NCI-H2107 (cell line): ENCODE measurements at places on chromosomes 3 and 15.

- no peak for DNase-seq
Observed at GRCh38 chr15:26945046-26945445, 25.9 kb upstream of the GABRG3 start.

- no peak for DNase-seq
Observed at GRCh38 chr15:67927501-67928168, 87.8 kb upstream of the RNU6-1 start.

GRCh38 chr3:191721390-191721861 is 260.5 kb downstream of the PYDC2 start:
- DNase-seq, result no peak

DNA sequence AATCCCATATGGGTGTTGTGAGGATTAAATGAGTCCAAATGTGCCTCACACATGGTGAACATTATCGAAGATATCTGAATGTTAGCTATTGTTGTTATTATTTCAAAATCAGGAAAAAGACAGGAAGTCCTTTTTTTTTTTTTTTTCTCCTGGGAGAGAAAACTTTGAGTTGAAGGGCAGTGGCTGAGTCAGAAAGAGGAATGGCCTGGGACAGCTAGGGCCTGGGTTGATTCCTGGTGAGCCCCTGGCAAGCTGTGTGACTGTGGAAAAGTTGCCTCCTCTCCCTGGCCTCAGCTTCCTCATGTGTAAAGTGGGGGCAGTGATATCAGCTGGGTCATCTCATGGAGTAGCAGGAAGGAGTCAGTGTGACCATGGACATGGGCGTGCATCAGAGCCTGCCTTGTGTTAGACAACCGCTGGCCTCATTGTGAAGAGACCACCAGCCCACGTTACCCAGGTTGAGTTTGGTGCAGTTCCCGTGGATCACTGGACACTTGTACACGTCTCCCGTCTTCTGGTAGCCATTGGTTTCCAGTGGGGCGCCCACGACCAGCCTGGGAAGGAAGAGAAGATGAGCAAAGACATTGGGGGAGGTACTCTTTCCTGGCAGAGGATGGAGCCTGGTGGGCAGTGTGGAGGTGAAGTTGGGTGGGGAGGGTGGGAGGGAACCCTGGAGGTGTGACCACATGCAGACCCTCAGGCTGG is 63.1 kb downstream of the ITGA11 start:
- DNase-seq, result no peak

GRCh38 chr3:170753421-170754310 is 116.3 kb downstream of the RPL22L1 start:
- DNase-seq, result no peak

DNA sequence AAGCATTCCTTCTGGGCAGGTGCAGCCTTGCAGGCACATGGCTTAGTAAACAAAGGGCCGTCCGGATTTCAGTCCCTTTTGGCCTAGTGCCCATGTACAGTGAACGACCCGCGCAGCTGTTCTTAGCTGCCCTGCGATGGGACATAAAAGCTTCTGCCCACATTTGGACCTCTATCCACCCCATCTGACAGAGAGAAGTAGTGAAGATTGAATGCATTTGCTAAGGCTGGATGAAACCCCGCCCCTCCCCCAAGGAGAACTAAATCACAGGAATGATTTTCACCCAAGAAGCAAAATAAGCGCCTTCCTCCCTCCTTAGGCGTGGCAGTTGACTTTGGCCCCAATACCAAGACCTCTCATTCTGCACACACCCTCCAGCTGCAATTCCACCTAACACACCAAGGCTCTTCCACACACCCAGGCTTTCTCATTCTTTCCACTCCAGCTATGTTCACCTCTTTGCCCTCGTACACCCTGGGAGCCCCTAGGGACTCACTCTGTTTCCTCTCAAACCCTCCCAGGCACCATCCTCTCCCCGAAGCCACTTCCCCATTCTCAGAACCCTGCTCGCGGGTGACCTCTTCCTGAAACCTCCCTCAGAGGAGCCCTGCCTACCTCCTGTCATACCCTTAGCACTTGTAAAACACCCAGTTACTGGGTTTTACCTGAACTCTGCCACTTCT is 14.1 kb upstream of the HRH1 start:
- no peak for DNase-seq

DNA sequence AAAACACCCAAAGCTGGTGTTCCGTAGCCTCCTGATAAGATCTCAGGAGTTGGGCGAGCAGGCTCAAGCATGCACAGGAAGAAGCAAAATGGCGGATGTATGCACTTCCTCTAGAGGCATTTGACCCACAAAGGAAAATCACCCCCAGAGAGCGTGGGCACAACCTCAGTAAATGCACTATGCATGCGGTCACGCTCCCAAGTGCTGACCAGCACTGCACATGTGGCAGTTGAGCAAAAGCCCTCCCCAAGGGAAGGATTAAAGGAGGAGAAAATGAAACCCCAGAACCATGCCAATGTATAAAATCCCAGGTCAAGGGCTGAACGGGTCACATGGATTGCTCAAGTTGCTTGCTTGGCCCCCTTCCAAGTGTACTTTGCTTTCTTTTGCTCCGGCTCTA is 289.4 kb upstream of the IGF1R start:
- no peak for DNase-seq

DNA sequence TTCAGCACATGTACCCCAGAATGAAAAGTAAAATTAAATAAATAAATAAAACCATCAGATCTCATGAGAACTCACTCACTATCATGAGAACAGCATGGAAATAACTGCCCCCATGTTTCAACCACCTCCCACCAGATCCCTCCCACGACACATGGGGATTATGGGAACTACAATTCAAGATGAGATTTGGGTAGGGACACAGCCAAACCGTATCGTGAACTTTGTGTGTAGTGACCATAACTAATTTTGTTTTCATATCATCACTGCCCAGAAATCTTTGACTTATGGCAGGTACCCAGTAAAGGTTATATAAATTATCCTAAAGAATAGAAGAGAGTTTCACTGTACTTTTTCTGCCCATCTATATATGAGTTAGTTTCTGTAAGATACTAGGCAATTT is 766.5 kb downstream of the ROBO1 start:
- no peak for DNase-seq

DNA sequence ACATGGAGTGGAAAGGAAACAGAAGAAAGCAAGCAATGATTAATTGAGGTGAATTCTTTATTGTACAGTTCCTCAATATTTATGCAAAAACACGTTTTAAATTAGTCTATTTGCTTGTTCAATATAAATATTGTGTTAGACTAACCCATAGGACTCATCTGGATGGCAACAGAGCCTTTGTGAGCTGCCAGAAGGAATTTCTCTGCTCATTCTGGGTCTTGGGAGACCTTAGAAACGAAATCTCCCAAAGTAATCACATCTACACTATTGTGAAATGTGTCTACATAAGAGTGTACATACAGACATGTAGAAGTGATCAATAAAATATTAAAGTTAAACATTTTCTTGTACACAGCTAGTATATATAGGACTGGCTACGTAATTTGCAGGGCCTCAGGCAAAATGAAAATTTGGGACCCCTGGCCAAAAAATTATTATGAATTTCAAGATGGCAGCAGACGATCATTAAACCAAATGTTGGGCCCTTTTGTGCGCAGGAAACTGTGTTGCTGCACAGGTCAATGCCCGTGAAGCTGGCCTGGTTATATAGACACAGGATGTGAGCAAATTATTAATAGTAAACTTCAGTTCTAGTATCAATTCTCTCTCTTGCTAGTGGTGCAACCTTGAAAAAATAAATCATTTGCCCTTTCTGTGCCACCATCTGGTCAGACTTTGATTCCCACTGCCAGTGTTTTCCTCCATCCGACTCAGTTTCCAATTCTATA is 83.3 kb downstream of the MINAR1 start:
- DNase-seq, result no peak

DNA sequence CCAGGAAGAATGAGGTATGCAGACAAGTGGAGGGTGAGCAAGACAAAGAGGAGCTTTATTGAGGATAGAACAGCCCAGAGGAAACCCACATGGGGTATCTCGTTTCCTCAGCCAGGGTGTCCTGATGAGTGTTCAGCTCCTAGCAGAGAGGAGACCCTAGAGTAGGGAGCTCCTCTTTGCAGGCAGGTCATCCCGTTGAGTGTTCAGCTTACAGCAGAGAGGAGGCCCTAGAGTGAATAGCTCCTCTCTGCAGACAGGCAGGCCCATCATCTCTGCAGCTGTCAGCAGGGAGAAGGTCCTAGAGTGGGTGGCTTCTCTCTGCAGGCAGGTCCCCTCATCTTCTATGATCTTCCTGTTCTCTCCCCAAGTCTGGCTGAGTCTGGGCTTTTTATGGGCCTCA is 90.6 kb upstream of the TNFSF10 start:
- no peak for DNase-seq

DNA sequence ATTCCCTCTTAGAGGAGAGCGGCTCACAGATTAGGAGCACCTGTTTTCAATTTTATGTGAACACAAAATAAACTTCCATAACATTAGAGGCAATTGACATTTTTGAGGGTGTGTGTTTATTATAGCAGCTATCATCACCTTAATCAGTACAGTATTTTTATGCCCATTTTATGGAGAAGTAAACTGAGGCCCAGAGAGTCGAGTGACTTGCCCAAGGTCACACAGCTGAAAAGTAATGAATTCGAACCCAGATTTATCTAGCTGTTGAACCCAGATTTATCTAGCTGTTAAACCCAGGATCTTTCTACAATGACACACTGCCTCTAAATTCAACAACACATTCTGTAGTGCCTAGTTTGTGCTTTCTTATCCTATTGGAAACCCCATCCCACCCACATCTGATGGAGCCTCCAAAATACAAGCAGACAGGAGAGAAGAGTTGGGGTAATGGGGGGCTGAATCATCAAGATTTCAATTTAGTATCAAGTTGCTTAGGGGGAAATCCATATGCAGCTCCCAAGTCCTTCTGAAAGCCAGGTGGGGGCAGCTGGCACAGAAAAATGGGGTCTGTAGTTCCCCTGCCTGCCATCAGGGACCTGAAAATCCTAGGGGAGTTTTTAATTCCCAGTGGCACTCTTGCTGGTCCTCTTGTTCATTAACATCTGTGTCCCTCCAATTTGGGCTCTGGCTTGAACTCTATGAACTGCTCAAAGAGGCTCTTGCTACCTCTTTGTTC is 50.4 kb upstream of the TRA2B start:
- DNase-seq, result no peak

DNA sequence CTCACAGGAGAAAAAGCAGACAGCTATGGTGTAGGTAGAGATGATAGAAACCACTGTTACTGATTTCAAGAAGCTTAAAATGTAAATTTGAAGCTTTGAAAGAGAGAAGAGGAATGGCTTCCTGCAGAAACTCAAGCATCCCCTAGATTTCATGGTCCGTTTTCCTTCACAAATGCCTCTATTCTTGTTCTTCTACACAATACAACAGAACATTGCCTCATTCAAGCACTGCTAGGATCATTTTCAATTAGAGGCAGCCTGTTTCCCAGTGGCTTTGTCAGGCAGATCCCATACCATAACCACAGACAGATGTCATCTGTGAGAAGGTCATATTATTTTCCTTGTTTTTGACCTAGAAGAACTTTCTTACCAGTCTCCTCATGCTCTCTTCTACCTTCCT is 77.9 kb upstream of the SPRED1 start:
- no peak for DNase-seq

- DNase-seq, result no peak
Observed at GRCh38 chr3:178500631-178501030, 35.6 kb upstream of the KCNMB2 start.

DNA sequence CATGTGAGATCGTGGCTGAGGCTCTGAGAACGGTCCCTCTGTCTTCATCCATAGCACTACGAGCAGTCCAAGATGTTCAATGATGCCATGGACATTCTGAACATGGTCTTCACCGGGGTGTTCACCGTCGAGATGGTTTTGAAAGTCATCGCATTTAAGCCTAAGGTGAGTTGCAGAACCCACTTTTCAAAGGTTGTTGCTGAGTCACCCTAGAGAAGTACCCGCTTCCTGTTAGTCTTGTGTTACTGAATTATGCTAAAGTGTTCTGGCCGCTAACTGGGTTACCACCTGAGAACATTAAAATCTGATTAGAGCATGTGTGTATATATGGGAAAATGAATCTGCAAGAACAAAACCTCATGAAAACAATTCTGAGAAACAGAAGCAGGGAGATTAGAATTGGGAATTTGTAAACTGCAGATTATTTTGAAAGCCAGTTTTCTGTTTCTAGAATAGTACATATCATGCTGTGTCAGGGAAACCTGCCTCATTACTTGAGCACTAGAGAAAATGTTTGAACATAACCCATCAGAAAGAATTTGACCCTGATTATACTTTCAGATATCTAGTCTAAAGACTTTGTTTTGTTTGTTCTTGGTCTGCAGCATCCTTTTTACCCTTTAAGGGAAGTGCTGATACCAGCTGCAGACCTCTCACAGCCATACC is 92.6 kb downstream of the CHDH start:
- DNase-seq, result no peak
